ENCODE measurements at places on chromosomes 11 and 22.

DNA sequence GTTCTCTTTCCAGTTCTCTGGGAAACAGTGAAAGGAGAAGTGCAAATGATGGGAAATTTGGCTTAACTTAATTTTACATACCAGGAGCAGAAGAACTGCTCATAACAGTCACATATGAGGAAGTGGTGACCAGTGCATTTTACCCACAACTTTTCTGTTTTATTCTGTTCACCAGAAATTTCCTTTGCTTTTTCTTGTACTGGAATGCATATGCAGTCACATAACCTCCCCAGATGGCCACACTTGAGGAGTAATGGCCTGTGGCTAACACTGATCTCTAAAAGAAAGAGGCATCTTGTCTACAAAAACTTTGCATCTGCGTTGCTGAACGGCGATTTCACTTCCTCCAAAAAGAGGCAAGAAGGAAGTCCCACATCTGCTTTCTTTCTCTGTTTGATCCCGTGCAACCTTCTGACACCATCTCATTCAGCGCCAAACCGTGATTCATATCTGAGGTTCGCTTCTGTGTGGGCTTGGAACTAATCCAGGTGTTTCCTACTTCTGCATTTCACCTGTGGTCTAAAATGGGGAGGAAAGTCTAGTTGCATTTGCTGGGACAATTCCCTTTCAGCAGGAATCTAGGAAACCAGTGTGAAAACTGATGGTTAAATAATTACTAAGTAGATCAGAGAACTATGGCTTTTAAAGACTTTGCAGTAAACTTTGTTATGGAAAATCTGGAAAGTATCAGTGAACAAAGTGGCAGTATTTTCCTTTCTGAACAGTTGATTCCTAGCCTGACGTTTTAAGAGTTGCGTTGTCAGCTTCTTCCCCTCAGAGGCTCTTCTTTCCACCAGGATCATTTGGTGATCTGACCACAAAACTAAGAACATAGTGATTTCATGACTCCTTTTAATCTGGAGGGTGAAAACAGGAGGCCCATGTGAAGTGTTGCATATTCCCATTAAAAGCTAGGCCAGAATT is 4.2 kb upstream of the MPEG1 start:
- DNase-seq = no peak

GRCh38 chr11:124153821-124154220 is 29.3 kb upstream of the OR10D3 start:
- DNase-seq = no peak

- DNase-seq = no peak
Observed at GRCh38 chr11:28756977-28757376, 648.8 kb downstream of the METTL15 start.

DNA sequence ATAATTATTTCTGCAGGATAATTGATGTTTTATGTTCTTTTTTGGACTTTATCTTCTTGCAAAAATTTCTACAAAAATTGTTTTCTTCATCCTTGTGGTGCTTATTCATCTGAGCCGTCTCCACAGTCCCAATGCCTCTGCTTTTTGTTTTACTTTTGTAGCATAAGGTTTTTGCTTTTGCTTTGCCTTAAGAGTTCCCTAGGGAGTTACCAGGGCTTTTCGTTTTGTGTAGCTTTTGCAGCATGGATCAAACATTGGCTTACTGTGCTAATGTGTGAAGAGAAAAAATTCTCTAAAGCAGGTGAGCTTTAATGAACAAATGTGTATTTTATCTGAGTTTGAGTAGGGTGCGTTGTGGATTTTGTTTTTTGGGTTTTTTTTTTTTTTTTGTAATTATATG is 11.8 kb downstream of the XBP1 start:
- DNase-seq = no peak

DNA sequence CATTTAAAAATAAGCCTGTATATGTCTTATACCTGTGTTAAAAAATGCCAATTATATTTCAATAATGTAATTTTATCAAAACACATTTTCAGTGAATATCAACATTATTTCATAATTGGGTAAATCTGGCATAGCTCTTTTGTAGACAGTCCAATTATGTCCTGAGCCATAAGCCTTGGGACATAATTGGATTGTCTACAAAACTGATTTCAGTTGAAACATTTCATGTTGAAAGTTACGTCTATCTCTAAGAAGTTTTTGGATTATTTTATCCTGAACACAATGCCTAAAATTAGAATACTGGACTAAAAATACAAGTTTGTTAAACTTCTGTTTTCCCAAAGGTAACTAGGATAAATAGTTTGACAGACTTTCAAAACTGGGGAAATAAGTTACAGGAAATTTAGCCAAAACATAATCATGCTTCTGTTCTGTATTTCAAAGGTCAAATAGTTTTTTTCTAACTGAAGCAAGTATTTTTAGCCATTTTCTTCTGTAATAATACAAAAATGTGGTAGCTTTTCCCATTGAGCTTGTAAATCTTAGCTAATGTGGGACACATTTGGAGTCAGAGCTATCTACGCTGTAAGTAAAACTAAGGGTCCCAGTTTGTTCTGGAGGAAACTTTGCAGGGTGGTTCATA is 100.7 kb upstream of the BIRC3 start:
- no peak for DNase-seq

DNA sequence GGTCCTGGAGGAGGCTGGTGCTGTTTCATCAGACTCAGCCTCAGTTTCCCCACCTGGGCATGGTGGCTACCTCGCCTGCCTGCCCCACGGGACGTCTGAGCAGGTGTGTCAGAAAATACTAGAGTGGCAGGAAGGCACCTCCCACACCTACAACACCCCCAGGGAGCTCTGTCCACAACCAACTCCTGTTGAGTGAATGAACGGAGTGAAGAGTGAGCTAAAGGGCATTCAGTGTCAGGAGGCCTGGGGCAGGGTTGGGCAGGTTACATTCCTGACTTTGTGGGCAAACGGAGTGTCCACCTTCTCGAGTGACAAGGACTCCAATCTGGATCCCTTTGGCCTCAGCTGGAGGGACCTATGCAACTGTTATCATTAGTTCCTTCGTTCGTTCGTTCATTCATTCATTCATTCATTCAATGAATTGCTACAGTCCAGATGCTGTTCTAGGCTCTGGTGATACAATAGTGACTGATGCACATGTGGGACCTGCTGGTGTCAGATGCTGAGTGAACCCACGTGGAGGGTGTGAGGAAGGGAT is 195.2 kb downstream of the CTTN start:
- no peak for DNase-seq

DNA sequence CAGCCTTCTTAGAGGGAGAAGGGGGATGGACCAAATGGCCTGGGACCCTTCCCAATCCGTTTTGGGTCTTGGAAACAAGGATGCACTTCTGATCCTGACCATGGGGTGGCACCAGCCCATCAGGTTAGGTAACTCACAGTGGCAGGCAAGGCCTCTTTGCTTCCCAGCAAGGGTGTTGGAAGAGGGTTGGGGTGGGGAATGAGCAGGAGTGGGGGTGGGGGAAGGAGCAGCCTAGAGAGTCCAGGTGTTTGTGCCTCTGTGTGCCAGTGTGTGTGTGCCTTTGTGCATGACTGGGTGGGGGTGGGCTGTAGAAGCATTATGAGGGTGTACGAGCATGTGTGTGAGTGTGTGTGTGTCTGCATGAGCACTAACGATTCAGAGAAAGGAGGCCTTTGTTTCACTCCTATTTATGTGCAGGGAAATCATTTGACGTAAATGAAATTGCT is 213.1 kb downstream of the INSC start:
- DNase-seq = no peak

DNA sequence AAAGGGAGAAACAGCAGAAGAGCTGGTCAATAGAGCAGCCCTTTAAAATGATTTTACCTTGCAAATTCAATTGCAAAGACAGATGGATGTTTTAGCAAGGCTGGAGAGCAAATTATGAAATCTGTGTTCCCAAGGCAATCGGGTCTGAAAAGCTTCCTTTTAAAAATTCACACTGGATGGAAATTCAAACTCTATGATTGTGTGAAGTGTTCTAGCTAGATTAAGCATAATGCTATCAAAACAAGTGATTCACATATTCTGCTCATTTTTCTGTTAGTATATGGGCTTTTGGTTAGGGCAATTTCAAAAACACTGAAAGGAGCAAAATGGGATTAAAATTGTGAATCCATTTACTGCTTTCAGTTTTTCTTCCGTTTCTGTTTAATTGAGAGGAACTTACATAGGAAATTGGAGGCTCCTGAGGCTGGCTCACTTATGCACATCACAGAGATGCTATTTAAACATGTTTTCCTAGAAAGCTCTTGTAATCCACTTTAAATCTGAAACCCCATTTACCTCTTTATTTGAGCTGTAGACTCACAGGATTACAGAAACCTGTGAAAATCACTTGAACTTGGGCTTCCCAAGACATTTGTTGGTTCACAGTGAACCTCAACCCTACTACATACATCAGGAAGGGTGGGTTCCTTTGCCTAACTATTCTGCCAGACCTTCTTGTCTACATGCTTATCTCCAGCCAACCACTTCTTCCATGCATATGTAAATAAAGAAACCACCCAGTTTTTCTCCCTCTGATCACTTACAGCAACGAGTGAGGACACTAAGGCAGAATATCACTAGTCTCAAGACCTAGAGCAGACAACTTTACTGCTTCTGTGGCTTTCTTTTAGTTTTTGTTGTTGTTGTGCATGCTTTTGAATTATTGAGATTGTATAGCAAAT is 201.9 kb upstream of the PITPNB start:
- no peak for DNase-seq

- no peak for DNase-seq
Observed at GRCh38 chr11:3833449-3833848, 7.3 kb downstream of the RHOG start.

DNA sequence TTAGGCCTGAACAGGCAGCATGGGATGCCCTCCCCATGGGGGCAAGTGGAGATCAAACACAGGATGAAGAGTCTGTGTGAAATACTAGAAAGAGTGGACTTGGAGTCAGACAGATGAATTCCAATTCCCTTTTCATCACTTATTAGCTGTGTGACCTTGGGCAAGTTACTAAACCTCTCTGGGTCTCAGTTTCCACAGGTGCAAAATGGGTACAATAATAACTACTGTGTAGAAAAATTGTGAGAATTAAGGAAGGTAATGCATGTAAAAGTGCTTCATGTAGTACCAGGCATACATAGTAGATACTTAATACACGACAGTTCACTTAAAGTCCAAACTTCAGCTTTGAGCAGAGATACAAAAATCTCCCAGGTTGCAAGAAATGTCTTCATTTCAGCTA is 176.4 kb downstream of the DSCAML1 start:
- no peak for DNase-seq

GRCh38 chr11:8257003-8257664 is 6.5 kb downstream of the LMO1 start:
- no peak for DNase-seq

GRCh38 chr22:46062971-46063631 is 86.1 kb upstream of the WNT7B start:
- no peak for DNase-seq

- no peak for DNase-seq
Observed at GRCh38 chr11:9344061-9344680, 29.8 kb upstream of the TMEM41B start.

- no peak for DNase-seq
Observed at GRCh38 chr22:37351232-37351631, 68.9 kb downstream of the CYTH4 start.

DNA sequence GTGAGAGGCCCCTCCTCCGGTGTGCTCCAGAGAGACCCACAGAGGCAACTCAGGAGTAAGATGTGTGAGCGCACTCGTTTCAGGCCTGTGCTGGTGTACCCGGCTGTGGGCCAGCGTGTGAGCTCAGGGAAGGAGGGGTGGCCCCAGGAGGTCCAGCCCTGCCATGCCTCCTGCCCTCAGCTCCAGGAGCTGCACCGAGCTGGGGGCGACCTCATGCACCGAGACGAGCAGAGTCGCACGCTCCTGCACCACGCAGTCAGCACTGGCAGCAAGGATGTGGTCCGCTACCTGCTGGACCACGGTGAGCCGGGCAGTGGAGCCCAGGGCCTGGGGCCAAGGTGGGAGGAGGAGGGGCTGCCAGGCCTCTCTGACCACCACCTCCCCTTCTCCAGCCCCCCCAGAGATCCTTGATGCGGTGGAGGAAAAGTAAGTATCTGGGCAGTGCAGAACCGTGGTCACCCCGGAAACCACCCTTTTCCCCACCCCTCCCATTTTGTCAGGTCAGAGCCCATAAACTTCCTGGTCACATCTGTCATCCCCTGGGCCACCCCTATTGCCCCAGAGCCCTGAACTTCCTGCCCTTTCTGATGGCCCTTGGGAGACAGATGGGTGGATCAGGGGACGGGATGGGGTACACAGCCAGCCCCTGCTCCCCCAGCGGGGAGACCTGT is 2.5 kb upstream of the MDK start:
- DNase-seq = no peak

All from stimulated activated CD8-positive, alpha-beta memory T cell treated with anti-CD3 and anti-CD28 coated beads, Interleukin-4, amount 100 ng/mL, for 4 hours (primary cell).